A172 (cell line): ENCODE measurements at places on chromosomes 3 and 15.

DNA sequence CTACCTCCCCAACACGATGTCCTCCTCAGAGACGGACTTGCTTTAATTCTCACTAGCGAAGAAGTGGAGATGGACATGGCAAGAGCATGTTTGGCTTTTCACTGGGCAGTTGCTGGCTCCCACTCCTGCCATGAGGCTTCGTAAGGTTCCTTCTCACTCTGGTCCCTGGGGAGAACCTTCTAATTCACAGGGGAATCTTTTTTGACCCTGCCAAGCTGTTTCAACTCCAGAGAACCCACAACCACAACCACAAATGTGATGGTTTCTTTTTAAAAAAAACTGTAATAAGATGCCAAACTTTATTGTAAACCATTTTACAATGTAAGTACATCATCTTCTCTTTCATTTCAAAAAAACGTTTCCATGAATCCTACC, 1.6 kb upstream of the MUSTN1 start:
- DNase-seq, result no peak

- peak; percentile 5 for DNase-seq
Measured at GRCh38 chr15:73052653-73053397, 562 bp downstream of the NEO1 start.

- no peak for DNase-seq
Measured at GRCh38 chr3:10447527-10448260, 57.7 kb downstream of the ATP2B2 start.

DNA sequence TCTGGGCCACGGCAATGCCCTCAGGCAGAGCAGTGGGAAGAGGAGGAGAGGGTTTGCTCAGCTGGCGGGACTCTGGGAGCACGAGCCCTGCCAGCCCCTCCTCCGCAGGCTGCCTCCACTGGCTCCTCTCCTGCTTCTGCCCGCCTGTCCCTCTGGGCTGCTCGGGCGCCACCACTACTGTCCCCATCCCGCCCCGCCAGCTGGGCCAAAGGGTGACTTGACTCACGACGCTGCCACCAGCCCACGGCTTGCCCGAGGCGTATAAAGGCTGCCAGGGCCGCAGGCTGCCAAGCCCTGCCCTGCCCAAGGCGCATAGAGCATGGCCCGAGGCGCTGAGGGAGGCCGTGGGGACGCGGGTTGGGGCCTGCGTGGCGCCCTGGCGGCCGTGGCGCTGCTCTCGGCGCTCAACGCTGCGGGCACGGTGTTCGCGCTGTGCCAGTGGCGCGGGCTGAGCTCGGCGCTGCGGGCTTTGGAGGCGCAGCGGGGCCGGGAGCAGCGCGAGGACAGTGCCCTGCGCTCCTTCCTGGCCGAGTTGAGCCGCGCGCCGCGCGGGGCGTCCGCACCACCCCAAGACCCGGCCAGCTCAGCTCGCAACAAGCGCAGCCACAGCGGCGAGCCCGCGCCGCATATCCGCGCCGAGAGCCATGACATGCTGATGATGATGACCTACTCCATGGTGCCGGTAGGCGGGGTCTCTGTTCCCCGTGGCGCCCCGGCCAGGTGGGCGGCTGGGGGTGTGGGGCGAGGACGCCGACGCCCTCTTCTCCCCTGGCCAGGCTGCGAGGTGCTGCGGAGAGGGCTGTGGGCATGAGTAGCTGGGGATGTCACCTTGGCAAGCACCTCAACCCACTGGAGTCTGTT, at the start of gene GLDN:
TSS of gene GLDN (plus strand) at position 290 of the 861 bp plus-strand sequence. CDS start at position 320, 30 bp downstream.
- DNase-seq, result no peak

GRCh38 chr3:195124378-195124992, 146.5 kb downstream of the XXYLT1 start:
- DNase-seq, result no peak

DNA sequence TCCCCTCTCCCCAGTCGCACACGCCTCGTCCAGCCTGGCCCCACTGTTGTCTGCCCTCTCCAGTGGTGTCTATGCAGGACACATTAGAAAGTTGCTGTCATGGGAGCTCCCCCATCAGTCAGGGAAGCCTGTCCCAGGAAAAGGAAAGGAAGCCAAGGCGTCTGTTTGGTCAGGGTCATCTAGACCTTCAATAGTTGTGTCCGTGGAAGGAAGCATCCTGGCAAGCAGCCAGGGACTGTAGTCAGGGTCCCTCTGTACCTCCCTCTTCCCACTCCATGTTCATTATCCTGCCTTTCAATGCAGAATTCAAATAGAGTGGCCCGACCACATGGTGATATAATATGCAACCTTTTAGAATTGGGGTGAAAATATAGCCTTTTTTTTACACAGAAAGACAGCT, 60.7 kb upstream of the RAB6B start:
- DNase-seq, result no peak

DNA sequence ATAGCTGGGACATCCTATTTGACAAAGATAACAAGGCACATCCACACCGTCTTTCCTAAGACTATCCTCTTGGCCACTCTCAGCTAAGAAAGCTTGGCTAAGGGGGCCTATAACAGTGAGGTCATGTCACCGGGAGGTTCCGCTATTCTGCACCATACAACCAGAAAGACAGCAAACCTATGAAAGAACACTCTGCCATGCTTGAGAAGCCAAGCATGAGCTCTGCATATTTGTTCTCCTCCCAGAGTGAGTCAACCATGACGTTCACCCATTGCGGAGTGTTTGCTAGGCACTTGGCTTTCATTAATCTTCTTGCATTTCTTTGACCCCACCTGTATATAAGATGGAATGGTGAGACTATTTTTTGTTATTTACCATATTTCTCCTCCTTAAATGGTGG, 141.2 kb downstream of the GMNC start:
- no peak for DNase-seq
